Activated naive CD4-positive, alpha-beta T cell treated with anti-CD3 and anti-CD28 coated beads, Interleukin-2, amount 10 ng/mL, durations not matched to agents 7 days and 5 days (primary cell): ENCODE measurements at places on chromosomes 5 and 9.

- H3K27ac ChIP-seq = no peak overlapping the region
- no peak overlapping the region for H3K4me3 ChIP-seq
- no peaks in the 10 kb centered on the region for H3K4me1 ChIP-seq
- DNase-seq = no peak
- no peaks in the 10 kb centered on the region for H3K36me3 ChIP-seq
- H3K27me3 ChIP-seq = peaks cover 6% of the 10 kb centered on the region
These were observed 235.7 kb downstream of the ENC1 start for GRCh38 chr5:74404574-74405508.

DNA sequence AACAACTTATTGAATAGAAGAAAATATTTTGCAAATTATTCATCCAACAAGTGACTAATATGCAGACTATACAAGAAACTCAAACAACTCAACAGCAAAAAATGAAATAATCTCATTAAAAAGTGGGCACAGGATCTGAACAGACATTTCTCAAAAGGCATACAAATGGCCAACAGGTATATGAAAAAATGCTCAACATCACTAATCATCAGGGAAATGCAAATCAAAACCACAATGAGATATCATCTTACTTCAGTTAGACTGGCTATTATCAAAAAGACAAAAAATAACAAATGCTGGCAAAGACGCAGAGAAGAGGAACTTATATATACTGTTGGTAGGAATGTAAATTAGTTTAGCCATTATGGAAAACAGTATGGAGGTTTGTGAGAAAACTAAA, 1.8 kb upstream of the AMACR start:
- no peaks in the 10 kb centered on the region for H3K36me3 ChIP-seq
- H3K4me1 ChIP-seq = peaks cover 24% of the 10 kb centered on the region
- H3K4me3 ChIP-seq = no peak overlapping the region
- H3K27me3 ChIP-seq = peaks cover 11% of the 10 kb centered on the region
- no peak overlapping the region for H3K27ac ChIP-seq

- DNase-seq = no peak
- H3K36me3 ChIP-seq = no peaks in the 10 kb centered on the region
- peaks cover 29% of the 10 kb centered on the region for H3K27me3 ChIP-seq
These were observed 254.2 kb upstream of the NR4A3 start for GRCh38 chr9:99567436-99567835.

- H3K27me3 ChIP-seq = no peaks in the 10 kb centered on the region
- H3K36me3 ChIP-seq = no peaks in the 10 kb centered on the region
- no peak for DNase-seq
- no peak overlapping the region for H3K27ac ChIP-seq
- H3K4me1 ChIP-seq = no peaks in the 10 kb centered on the region
These were observed 488.7 kb upstream of the CYLC2 start for GRCh38 chr9:102506406-102506805.

DNA sequence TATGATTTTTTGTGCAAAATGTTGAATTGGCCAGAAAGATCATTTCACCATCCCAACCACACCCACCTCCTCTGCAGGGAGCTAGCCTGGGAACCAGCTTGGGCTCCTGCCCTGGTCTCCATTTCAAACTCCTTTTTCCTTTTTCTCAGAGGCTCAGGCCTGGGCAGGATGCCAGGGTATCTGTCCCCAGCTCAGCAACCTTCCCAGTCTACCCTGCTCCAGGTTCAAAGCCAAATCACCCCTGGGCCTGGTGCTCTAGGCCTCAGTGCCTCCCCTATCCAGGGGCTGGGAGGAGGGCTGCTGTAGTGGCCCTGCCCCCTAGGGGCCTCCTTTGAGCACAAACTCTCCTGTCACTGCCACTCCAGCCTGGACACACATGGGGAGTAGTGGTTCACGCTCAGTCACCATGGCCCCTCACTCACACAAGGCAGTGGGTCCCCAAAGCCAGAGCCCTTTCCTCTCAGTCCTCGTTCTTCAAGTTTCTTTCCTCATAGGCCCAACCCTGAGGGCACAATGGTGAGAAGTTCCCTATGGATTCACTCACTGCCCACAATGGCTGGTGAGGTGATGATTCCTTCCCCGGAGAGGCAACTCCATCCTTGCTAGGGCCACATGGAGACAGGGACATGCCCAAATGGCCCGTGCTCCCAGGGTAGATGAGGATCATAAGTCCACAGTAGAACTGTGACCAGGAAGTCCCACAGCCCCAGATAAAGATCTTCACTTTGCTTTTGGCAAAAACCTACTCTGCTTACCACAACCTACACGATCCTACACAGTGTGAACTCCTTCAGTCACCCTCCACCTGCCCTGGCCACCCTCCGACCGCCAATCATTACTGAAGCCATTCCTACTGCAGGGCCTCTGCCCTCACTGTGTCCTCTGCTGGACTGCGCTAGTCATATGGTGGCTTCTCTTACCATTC, 1.6 kb upstream of the ST6GALNAC4 start:
- H3K27me3 ChIP-seq = peaks cover 26% of the 10 kb centered on the region
- H3K36me3 ChIP-seq = peaks cover 6% of the 10 kb centered on the region
- H3K4me3 ChIP-seq = no peak overlapping the region
- no peak overlapping the region for H3K27ac ChIP-seq
- H3K4me1 ChIP-seq = peaks cover 67% of the 10 kb centered on the region

DNA sequence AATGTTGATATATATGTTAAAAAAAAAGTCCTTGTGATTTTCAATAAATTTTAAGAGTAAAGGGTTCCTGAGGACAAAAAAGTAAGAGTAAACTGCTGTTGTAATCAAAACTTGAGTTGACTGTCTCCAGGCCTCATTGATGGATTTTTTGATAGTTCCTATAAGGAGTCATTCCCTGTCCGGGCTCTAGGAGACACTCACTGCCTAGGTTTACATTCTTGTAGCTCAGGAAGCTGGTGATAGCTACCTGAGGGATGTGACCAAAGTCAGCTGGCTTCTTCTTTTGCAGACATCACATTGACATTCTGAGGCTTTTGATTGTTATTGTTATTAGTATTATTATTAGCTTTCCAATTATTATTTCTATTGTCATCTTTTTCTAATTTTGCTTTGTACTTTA, 116.5 kb upstream of the FBXL7 start:
- H3K4me3 ChIP-seq = no peak overlapping the region
- DNase-seq = no peak
- no peaks in the 10 kb centered on the region for H3K4me1 ChIP-seq
- no peaks in the 10 kb centered on the region for H3K36me3 ChIP-seq
- no peak overlapping the region for H3K27ac ChIP-seq

- no peak for DNase-seq
- H3K4me3 ChIP-seq = no peak overlapping the region
- H3K27ac ChIP-seq = no peak overlapping the region
- H3K4me1 ChIP-seq = peaks cover 8% of the 10 kb centered on the region
- H3K36me3 ChIP-seq = no peaks in the 10 kb centered on the region
- H3K27me3 ChIP-seq = peaks cover 50% of the 10 kb centered on the region
These were observed 4.8 kb upstream of the F2RL1 start for GRCh38 chr5:76813982-76814562.

GRCh38 chr5:170100066-170100943, 5.4 kb upstream of the FOXI1 start:
- no peak overlapping the region for H3K4me3 ChIP-seq
- H3K36me3 ChIP-seq = no peaks in the 10 kb centered on the region
- H3K4me1 ChIP-seq = no peaks in the 10 kb centered on the region

- H3K27me3 ChIP-seq = peaks cover 5% of the 10 kb centered on the region
- no peak overlapping the region for H3K27ac ChIP-seq
- no peak for DNase-seq
- no peak overlapping the region for H3K4me3 ChIP-seq
- no peaks in the 10 kb centered on the region for H3K36me3 ChIP-seq
- H3K4me1 ChIP-seq = no peaks in the 10 kb centered on the region
These were observed 141.7 kb upstream of the ABCA1 start for GRCh38 chr9:105069696-105070095.

DNA sequence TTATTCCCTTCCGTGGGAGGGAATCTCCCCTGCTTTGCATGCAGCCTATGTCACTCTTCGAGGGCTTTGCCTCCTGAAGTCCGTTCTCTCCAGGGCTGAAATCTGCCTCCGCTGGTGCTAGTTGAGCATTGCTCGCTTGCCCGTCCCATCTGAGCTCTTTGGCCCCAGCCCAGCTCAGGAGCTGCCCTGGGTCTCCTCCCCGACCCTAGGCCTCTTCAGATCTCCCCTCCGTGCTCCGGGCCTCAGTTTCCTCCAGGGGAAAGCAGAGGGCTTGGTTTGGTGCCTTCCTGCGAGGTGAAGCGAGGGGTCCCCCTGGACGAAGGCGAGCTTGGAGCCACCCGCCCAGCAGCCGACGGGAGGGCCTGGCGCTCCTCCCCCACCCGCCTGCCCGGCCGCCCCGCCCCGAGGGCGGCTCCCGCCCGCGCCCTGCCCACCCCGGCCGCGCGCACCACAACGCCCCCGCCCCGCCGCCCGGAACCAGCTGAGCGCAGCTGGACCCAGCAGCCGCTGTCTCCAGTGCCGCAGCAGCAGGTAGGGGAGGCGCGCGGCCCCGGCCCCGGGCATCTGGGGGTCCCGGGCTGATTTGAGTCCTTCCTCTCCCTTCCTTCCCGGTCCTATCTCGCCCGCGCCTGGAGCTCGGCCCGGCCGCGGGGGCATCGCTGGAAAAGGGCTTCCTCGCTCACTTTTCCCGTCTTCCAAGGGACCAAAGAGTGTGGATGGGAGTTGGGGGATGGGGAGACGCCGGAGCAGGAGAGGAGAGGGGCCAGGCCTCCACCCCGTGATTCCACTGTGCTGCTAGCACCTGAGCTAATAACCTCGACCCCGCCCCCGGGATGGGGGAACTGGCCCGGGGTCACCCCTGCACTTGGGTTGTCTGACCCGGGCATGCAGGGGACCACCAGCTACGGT, at the start of gene GSN:
GSN (plus strand) TSS at position 474 of the 909 bp plus-strand sequence. CDS start 33,810 bp downstream, outside the sequence.
- no peak within 1 kb of the TSS for H3K27ac ChIP-seq
- H3K4me3 ChIP-seq = peak within 1 kb of the TSS; percentile 69
- H3K4me1 ChIP-seq = peaks cover 16% of the 10 kb centered on the region
- H3K27me3 ChIP-seq = peaks cover 62% of the 10 kb centered on the region
- H3K36me3 ChIP-seq = no peaks in the 10 kb centered on the region
- peak; percentile 72 for DNase-seq

GRCh38 chr9:15155826-15156225, 151.2 kb downstream of the TTC39B start:
- no peaks in the 10 kb centered on the region for H3K36me3 ChIP-seq
- H3K27ac ChIP-seq = no peak overlapping the region
- H3K27me3 ChIP-seq = peaks cover 13% of the 10 kb centered on the region
- DNase-seq = no peak
- no peaks in the 10 kb centered on the region for H3K4me1 ChIP-seq
- no peak overlapping the region for H3K4me3 ChIP-seq

DNA sequence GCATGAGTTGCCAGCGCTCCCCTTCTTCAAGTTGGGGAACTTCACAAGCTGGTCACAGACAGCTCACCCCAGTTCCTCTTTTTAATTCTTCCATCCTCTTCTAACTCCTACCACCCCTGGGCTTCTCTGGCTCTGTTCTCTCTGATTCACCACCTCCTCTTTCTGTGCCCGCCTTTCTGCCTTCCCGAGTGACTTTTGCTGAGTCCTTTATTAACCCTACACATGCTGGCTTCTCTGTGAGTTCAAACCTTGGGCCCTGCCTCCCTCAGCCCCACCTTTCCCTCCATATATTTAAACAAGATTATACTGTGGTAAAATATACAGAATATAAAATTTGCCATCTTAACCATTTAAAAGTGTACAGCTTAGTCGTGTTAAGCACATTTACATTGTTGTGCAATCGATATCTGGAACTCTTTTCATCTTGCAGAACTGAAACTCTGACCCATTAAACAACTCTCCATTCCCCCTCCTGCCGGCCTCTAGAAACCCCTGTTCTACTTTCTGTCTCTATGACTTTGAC, 32.0 kb downstream of the SLC46A2 start:
- no peaks in the 10 kb centered on the region for H3K27me3 ChIP-seq
- DNase-seq = no peak
- H3K4me1 ChIP-seq = peaks cover 10% of the 10 kb centered on the region

- H3K27ac ChIP-seq = no peak overlapping the region
- H3K4me1 ChIP-seq = peaks cover 2% of the 10 kb centered on the region
- DNase-seq = no peak
- H3K4me3 ChIP-seq = no peak overlapping the region
- H3K36me3 ChIP-seq = no peaks in the 10 kb centered on the region
These were observed 289.0 kb downstream of the NR3C1 start for GRCh38 chr5:143114481-143114880.

DNA sequence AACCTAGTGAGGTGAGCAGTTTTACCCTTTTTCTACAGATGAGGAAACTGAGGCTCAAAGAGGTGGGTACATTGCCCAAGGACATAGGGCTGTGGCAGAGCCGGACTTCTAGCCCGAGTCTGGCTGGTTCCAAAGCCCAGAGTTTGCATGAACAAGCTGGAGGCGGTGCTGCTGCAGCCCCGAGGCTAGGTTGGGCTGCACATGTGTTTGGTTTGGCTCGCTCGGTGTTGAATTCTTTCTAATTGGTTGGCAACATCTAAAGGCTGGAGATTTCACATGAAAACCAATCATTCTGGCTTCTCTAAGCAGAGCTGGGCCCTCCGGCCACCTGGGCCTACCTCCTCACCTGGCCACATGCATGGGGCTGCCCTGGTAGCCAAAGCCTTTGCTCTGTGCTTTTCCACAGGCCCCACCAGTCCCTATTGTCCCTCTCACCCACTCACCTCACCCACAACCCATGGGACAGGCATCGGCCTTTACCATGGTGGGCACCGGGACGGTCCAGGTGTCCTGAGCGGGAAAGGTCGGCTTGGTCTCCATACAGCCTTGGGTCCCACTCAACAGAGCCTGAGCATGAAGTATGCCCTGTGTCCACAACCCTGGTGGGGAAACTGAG, 262.3 kb downstream of the NSG2 start:
- H3K27ac ChIP-seq = no peak overlapping the region
- H3K4me1 ChIP-seq = peaks cover 4% of the 10 kb centered on the region
- DNase-seq = no peak
- H3K4me3 ChIP-seq = no peak overlapping the region

DNA sequence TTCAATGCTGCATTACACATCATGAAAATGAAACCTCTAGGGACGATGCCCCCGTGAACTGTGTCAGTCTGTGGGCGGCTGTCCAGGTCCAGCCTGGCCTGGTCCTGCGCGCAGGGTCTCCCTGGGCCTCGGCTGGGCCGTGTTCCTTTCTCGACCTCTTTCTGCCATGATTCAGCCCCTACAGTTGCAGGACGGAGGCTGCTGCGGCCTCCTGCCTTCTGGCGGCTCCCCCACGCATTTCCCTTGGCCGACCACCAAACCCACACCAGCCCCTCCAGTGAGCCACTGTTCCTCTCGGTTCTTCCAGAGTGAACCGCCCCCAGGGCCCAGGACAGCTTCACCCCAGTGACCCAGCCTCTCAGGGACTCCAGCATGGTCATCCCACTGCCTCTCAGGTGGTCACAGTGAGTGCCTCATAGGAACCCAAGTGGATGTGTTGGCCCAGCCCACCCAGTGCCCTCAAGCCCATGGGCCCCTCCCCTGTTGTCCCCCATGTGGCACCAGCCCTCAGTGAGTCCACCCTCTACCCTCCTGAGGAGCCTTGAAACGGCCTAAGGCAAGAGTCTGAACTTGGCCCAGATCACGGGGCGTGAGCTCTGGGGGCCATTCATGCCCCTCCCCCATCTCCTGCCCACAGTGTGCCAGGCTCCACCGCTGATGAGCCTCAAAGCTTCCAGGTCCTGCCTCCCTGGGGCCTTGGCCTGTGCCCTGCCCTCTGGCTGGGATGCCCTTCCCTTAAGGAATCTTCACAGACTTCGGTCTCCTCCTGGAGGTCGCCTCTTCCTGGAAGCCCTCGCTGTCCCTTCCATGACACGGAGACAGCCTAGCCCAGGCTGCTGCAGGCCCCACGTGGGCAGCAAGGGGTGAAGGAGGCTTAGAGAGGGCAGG, 10.0 kb upstream of the CLIC3 start:
- no peak for DNase-seq
- H3K36me3 ChIP-seq = peaks cover 2% of the 10 kb centered on the region
- no peak overlapping the region for H3K27ac ChIP-seq
- peaks cover 14% of the 10 kb centered on the region for H3K27me3 ChIP-seq
